ENCODE measurements at places on chromosomes 3 and 15. TPM values are rescaled to one million over a fixed set of nuclear protein-coding genes. Genes with fewer than 3 reads are reported as not detected.

- DNase-seq = no peak
Measured at GRCh38 chr3:27507111-27507510, 22.9 kb upstream of the SLC4A7 start.

DNA sequence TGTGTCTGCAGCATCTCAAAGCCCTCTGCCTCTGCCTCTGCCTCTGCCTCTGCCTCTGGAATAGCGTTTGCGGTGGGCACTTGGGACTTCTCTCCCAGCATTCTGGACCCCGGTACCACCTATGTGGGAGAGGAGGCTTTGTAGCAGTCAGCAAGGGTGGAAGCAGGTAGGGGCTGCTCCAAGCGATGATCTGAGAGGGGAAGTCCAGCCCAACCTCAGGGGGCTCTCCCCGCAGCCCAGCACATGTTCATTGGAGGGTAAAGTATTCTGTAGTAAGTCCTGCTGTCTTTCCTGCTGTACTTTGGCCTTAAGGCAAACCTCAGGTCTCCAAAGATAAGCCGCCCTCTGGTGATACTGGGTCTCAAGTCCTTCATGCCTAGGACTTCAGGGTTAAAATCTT lies 68.6 kb downstream of the FAM174B start:
- DNase-seq = no peak

- DNase-seq = no peak
Measured at GRCh38 chr15:62115847-62116246, 49.1 kb downstream of the C2CD4A start.

DNA sequence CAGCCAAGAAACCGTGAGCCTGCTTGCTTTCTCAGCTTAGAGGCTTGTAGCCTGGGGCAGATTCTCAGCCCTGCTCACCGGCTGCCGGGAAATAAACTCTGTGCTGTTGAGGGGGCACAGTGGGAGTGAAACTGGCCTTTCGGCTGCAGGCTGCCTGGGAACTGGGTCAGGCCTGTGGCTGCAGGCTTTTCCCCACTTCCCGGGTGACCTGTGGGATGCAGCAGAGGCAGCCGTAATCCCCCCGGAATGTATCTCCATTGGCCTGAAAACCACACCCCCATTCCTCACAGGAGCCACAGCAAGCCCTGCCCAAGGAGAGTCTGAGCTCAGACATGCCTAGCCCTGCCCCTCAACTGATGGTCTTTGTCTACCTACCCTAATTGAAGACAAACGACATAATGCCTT lies 110.9 kb downstream of the STXBP5L start:
- DNase-seq = no peak

DNA sequence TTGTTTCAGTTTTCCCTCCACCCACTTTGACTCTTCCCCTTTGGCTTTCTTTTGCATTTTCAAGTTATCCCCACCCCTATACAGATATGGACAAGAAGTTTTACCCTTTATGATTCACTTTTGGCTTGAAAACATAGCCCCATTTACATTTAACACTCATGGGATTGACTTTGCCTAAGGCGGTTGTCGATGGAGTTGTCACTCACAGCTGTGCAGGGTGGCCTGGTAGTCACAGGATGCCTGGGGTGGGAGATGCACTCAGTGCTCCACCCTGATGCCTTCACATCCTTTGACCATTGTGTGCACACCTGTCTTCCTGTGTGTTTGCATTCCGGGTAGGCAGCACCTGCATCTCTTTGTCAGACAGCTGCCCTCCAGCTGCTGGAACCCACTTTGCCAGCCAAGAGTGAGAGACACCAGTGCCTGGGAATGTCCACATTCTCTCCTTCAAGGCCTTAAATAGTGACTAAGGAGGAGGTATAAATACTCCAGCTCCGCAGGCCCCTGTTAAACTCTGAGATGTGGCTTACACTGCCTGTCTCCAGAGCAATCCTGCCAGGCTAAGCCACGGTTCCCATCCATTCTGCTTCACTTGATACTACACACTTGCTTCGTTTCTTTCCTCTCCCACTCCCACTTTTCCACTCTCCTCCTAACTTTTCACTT lies 191.5 kb upstream of the SLC24A5 start:
- DNase-seq = no peak

GRCh38 chr3:19547665-19548464 lies 386.2 kb downstream of the EFHB start:
- DNase-seq = no peak

- DNase-seq = no peak
Measured at GRCh38 chr3:49158103-49158709, 7.9 kb downstream of the CCDC71 start.

DNA sequence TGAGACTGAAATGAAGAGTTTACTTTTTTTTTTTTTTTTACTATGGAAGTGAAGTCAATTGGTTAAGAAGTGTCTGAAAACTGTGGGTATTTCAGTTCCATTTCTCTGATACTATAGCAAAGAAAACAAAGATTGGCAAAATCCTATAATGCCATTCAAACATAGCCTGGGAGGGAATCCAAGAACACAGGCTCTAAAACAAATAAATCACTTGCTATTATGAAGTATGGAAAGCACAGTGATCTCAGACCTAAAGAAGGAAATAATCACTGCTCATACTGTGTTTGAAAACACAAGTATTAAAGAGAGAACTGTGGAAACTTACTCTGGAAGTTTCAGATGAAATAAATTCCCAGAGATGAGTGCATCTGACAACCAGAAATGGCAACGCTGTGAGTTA lies 12.0 kb downstream of the SAMMSON start:
- DNase-seq = no peak

Gene ABHD17C
- 3.3 TPM for total RNA-seq

Gene TMIE
- total RNA-seq = 0.20 TPM

Gene THSD4
- 0.85 TPM for total RNA-seq

Gene CXCR6
- not detected for total RNA-seq

Gene C3orf20
- total RNA-seq = 0.46 TPM

Data from gastrocnemius medialis (tissue), 4 donors.